Effector memory CD4-positive, alpha-beta T cell (primary cell): ENCODE measurements at places on chromosomes 1 and 21.

DNA sequence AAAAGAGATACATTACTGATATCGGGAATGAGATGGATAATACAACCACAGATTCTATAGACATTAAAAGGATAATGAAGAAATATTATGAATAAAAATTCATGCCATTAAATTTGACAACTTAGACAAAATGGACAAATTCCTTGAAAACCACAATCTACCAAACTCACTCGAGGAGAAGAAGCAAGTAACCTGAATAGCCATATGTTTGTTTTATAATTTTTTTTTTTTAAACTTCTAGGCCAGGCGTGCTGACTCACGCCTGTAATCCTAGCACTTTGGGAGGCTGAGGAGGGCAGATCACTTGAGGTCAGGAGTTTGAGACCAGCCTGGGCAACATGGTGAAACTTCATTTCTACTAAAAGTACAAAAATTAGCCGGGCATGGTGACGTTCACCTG, 327.9 kb downstream of the VAV3 start:
- no peak for DNase-seq

- DNase-seq = no peak
Measured at GRCh38 chr1:52707927-52708655, 9.9 kb upstream of the COA7 start.

- DNase-seq = no peak
Measured at GRCh38 chr1:98662356-98662670, 792 bp downstream of the SNX7 start.

DNA sequence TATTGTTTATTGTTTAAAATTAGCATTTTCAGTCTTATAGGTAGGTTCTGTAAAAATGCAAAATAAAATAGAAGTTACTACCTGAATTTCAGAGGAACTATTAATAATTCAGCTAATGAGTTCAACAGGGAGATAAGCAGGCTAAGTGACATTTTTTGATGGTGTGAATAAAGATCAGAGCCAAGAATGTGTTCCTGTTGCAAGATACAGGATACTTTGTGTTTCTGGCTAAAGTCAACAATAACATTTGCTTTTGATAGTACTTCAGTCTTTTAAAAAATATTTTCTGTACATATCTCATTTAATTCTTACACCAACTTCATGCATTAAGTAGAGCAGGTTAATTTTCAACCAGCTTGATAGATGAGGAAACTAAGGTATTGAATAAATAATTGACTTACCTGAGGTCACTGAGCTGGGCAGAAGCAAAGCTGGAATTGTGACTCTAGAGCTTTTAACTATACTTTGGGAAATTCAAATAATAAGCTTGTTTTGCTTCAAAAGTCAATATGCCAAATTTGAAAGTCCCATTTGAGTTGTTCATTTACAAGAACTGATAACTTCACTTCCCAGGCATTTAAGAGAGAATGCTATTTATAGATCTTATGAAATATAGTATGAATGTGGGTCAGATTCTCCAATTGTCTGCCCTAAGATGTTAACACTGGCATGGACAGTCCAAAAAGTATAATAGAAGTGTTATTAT, 6.0 kb downstream of the GORAB start:
- no peak for DNase-seq

DNA sequence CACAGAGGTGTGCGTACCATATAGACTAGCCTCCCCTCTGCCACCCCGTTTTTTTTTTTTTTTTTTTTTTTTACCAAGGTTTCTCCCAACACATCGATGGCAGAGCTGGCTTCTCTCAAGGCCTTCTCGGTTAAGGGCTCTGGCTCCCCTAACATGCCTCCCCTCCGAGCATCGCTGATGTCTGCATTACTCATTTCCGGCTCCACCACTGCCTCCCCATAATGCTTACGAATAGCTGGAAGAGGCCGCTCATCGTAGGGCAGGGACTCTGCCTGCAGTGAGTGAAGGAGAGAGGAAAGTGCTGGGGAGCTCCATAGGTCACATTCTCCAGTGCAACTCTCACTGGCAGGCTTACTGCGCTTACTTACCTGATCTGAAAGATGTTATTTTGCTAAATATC, 20.6 kb downstream of the CEP104 start:
- no peak for DNase-seq

- no peak for DNase-seq
Measured at GRCh38 chr1:111332190-111332589, 41.5 kb downstream of the CHIA start.

- no peak for DNase-seq
Measured at GRCh38 chr1:233337505-233337904, 10.0 kb downstream of the MAP3K21 start.

GRCh38 chr1:168598125-168598524, 21.7 kb downstream of the XCL1 start:
- DNase-seq = no peak

DNA sequence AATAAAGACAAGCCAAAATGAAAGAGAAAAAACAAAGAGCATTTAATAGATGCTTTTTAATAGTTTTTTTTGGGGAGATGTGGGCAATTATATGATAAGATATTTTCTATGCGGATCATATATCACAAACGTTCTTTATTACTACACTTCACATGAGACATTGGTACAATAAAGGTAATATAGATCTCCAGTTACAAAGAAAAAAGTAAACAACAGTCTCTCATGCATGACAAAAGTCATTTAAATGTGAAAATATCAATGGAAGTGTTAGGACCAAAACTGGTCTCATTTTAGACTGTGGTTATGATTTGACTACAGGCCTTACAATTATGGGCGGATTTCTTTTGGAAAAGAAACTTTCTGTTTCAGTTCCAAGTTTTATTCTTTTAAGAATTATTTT, 687.0 kb downstream of the ADGRL2 start:
- DNase-seq = no peak

DNA sequence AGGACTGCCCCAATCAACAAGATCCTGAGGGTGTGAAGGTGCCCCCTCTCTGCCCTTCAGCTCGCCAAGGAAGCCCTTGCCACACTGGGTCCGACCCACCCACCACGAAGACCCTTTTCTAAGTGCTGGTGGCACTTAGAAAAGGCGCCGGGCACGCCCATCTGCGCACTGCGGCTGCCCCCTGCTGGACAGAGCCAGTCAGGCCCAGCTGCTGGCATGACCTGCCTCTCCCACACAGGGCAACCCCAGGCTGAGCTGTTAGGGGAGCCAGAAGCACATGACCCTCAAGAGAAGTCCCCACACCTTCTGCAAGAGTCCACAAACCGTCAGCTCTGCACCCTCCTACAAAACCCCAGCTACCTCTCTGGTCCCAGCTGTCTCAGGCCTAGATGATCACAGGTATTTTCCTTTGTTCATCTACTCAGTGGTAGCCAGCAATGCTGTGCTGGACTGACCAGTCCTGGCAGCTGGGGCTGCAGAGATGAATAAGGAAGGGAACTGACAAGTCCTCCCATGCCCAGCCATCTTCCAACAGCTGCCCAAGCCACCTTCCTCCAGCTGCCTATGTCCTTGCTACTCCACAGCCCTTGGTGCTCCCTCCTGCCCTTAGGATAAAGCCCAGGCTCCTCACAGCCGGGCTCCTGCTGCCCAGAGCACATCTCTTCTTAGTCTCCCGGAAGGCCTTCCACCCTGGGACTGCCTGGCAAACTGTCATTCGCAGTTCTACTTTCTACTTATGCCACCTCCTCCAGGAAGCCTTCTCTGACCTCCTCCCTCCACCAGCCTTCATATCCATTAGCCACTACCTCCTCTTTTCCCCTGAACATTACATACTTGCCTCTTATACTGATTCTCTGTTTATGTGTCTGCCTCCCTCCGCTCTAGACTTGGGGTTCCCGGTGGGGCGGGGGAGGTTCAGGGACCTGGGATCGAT, 39.8 kb upstream of the ZC3H12A start:
- DNase-seq = peak; percentile 23

DNA sequence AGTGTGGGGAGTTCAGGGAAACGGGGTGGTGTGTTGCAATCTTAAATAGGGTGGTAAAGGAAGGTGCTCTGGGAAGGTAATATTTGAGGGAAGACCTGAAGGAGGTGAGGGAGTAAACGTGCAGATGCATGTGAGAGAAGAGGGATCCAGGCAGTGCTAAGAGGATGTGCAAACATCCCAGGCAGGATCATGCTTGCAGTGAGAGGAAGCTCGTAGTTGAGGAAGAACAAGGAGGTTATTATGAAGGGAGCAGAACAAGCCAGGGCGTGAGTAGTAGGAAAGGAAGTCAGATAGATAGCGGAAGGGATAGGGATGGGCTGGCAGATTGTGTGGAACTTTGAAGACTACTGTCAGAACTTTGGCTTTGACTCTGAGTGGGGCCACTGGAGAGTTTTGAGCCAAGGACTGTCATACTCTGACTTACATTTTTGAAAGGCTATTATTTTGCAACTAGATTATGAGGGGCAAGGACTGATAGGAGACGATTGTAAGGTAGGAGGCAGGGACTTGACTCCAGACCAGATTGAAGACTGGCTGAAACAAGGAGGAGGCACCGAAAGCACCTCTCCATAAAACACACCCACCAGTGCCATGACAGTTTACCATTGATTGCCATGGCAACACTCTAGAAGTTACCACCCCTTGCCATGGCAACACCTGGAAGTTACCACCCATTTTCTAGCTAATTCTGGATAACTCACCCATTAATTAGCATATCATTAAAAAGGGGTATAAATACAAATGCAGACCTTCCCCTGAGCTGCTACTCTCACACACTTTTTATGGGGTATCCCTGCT, 67.0 kb downstream of the XCL2 start:
- DNase-seq = no peak

GRCh38 chr1:32611859-32612188, 38.5 kb downstream of the ZBTB8OS start:
- DNase-seq = no peak

- DNase-seq = no peak
Measured at GRCh38 chr1:59409986-59410385, 113.1 kb downstream of the FGGY start.

GRCh38 chr1:106072909-106073600, 983.4 kb upstream of the PRMT6 start:
- DNase-seq = no peak

GRCh38 chr1:67594764-67595163, 90.2 kb upstream of the GADD45A start:
- DNase-seq = no peak

GRCh38 chr1:185813401-185813979, 79.3 kb downstream of the HMCN1 start:
- DNase-seq = no peak

DNA sequence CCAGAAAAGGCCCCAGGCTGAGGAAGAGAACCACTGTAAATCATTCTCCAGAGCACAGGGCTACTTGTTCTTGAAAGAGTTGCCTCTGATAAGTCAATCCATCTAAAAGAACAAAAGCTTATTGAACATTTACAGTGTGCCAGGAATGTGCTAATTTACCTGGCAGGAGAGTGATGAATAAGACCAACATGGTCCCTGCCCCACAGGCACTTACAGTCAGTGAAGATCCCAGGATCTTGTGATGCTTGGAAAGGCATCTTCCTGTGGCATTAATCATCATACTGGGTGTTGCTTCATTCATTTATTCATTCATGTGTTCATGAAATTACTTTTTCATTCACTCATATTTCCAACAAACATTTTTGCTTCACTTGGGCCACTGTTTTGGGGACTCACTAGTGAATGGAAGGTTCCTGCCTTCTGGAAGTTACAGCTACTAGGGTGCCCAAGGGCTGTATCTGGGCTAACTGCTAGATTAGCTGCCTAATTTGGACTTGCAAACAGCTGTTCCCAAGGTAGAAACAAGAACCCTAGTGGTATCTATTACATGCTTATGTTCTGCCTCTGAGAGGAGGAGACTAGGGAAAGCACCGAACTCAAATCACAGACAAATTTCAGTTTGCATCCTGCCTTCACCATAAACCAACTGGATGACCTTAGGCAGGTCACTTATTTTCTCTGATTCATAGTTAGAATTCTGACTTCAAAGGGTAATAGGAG, 133.5 kb downstream of the CLIC6 start:
- no peak for DNase-seq

DNA sequence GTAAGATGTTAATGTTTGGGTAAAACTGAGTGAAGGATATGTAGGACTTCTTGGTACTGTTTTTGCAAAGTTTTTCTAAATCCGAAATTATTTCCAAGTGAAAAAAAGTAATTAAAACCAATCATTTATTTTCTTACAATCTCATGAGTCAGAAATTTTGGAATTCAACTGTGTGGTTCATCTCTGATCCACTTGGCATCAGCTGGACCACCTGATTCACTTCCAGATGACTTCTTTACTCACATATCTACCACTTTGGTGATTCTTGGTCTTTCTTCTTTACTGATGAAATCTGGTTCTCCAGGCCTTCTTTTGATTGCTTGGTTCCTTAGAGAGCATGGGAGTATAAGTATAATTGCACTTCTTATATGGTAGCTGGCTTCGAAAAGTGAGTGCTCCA, 254.9 kb upstream of the CACYBP start:
- DNase-seq = no peak

- no peak for DNase-seq
Measured at GRCh38 chr1:16088351-16088911, 15.0 kb upstream of the FAM131C start.

DNA sequence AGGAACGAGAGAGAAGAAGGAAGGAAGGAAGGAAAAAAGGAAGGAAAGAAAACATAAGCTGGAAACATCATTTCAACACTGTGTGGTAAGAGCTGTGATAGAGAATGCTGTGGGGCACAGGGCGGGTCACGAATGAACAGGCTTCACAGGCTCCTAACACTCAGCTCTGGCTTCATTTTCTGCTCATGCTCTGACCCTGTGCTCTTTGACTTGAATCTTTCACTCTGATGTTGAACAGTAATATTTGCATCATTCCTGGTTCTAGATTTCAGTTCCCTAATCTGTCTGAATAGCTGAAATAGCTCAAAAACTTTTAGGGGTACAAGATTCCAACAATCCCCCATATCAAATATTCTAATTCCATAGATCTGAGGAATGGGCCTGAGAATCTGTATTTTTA, 207.3 kb downstream of the LHX8 start:
- DNase-seq = no peak

DNA sequence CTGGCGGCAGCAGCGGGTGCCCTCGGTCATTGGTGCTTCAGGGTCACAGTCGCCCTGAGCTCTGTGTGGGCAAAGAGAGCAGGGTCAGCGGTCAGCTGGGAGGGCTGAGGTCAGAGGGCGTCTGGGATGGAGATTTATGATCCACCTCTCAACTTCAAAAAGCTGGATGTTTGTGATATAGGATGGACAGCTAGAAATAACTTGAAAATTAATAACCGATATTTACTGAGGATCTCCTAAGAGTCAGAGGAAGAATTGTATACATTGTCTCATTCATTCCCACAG, 2.0 kb downstream of the LEFTY1 start:
- no peak for DNase-seq

- DNase-seq = no peak
Measured at GRCh38 chr1:178283409-178283808, 189.5 kb downstream of the RASAL2 start.

GRCh38 chr1:4072481-4073153, 172.5 kb upstream of the C1orf174 start:
- DNase-seq = no peak
